ENCODE measurements at places on chromosomes 5 and 9. TPM values are rescaled to one million over a fixed set of nuclear protein-coding genes. Genes with fewer than 3 reads are reported as not detected.

FRRS1L gene
- 9.7 TPM for total RNA-seq

CAMK2A gene
- 2.0 TPM for total RNA-seq

SCGB3A2 gene
- total RNA-seq, result not detected

LCN15 gene
- total RNA-seq, result not detected

OR1Q1 gene
- not detected for total RNA-seq

PHF24 gene
- total RNA-seq, result 1.5 TPM

NUTM2F gene
- not detected for total RNA-seq

GFPT2 gene
- 72.1 TPM for total RNA-seq

ADAMTSL1 gene
- 164 TPM for total RNA-seq

ZNF169 gene
- total RNA-seq, result 12.4 TPM

HMCN2 gene
- 38.7 TPM for total RNA-seq

Data from uterus (tissue), 4 donors.